ENCODE measurements at places on chromosomes 5 and 9. TPM values are rescaled to one million over a fixed set of nuclear protein-coding genes. Genes with fewer than 3 reads are reported as not detected.

Gene DDX4
- polyA plus RNA-seq, result not detected

Gene GGTA1
- 9.5 TPM for polyA plus RNA-seq

Gene ZFP37
- polyA plus RNA-seq, result 14.1 TPM

Gene GNA14
- polyA plus RNA-seq, result 10.8 TPM

Gene CSF1R
- 23.5 TPM for polyA plus RNA-seq

Gene BAAT
- polyA plus RNA-seq, result 0.99 TPM

Gene SLC46A2
- polyA plus RNA-seq, result 0.33 TPM

DNA sequence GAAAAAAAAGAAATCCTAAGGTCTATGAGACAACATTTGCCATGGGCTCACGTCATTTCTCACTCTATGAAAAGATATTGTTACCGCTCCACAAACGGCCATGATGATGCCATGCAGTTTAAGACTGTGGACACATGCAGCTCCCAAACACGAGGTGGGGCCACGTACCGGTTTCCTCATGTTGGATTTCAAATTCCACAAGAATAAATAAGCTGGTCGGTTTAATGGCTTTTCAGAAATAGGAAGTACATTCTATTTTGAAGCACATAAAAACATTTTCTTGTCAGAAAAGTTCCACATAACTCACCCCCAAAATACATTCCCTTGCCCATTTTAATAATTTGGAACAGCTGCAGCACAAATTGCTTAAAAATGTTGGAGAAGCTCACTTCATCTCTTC is 130.6 kb downstream of the MYO10 start:
- no peak for DNase-seq

- no peak for DNase-seq
Measured at GRCh38 chr5:92567831-92568450, 1013.1 kb downstream of the NR2F1-AS1 start.

GRCh38 chr5:57824047-57824446 is 341.4 kb upstream of the ACTBL2 start:
- DNase-seq, result no peak

GRCh38 chr5:473551-474192 is 30.7 kb downstream of the EXOC3 start:
- no peak for DNase-seq

- DNase-seq, result no peak
Measured at GRCh38 chr5:127206320-127207113, 84.1 kb upstream of the MEGF10 start.

DNA sequence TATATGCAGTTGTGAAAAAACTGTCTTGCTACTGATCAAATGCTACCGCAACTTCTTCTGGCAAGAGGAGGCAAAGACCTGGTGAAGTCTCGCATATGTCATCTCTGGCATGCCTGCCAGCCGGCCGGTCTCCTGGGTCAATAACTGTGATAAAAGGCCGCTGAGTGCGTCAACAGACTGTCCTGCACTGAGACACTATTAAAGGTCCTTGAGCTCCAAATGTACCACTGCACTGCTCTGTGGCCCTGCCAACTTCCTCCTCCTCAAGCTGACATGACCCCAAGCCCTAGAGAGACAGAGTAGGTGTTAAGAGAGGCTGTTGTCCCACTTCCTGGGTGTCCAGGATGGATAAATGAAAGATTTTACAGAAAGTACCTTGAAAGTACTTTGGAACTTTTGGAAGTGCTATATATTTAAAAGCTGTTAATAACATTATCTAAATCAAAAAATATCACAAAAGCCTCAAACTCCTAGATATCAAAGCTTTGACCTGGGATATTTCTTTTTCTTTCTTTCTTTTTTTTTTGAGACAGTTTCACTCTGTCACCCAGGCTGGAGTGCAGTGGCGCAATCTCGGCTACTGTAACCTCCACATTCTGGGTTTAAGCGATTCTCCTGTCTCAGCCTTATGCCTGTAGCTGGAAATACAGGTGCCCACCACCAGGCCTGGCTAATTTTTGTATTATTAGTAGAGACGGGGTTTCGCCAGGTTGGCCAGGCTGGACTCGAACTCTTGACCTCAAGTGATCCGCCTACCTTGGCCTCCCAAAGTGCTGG is 31.5 kb downstream of the RAPGEF1 start:
- DNase-seq, result no peak

GRCh38 chr9:134296301-134297082 is 29.8 kb upstream of the RXRA start:
- no peak for DNase-seq

GRCh38 chr5:77981820-77982219 is 205.7 kb upstream of the TBCA start:
- DNase-seq, result no peak

DNA sequence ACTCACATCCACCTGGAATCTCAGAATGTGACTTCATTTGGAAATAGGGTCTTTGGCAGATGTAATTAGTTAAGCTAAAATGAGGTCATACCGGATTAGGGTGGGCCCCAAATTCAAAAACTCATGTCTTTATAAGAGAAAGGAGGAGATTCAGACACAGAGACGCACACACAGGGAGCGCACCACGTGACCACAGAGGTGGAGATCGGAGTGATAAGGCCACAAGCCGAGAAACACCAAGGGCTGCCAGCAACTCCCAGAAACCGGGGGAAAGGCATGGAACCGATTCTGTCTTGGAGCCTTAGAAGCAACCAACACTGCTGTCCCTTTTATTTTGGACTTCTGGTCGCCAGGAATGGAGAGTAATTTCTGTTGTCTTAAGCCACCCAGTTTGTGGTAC is 31.8 kb upstream of the LMX1B start:
- no peak for DNase-seq

- DNase-seq, result no peak
Measured at GRCh38 chr9:120696551-120697230, 17.6 kb downstream of the MEGF9 start.

GRCh38 chr9:120403543-120403856 is 176.5 kb downstream of the CDK5RAP2 start:
- DNase-seq, result no peak

GRCh38 chr9:130608554-130609134 is 29.3 kb downstream of the FUBP3 start:
- no peak for DNase-seq

DNA sequence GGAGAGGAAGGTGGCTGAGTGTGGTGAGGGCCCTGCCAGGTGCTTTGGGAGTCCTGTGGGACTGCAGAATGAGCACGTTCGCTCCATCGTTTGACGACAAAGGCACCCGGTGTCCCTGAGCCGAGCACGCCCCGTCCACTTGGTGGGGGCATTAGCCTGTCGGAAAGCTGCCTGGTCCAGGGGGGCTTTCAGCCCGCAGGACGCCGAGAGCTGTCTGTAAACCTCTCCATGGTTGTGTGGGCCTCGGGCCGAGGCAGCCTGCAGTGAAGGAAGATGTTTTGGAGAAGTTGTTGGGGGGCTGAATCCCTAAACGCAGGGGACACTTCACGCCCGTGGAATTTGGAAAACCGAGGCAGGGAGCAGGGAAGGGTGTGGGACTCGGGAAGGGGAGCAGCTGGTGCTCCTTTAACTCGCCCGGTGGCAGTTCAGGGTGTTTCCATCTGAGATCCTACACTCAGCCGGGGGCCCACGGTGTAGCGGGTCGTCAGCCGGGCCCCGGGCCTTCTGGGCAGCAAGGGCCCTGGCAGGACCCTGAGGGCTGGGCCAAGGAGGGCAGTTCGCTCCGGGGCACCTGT is 53.8 kb downstream of the MRPL36 start:
- DNase-seq, result no peak

DNA sequence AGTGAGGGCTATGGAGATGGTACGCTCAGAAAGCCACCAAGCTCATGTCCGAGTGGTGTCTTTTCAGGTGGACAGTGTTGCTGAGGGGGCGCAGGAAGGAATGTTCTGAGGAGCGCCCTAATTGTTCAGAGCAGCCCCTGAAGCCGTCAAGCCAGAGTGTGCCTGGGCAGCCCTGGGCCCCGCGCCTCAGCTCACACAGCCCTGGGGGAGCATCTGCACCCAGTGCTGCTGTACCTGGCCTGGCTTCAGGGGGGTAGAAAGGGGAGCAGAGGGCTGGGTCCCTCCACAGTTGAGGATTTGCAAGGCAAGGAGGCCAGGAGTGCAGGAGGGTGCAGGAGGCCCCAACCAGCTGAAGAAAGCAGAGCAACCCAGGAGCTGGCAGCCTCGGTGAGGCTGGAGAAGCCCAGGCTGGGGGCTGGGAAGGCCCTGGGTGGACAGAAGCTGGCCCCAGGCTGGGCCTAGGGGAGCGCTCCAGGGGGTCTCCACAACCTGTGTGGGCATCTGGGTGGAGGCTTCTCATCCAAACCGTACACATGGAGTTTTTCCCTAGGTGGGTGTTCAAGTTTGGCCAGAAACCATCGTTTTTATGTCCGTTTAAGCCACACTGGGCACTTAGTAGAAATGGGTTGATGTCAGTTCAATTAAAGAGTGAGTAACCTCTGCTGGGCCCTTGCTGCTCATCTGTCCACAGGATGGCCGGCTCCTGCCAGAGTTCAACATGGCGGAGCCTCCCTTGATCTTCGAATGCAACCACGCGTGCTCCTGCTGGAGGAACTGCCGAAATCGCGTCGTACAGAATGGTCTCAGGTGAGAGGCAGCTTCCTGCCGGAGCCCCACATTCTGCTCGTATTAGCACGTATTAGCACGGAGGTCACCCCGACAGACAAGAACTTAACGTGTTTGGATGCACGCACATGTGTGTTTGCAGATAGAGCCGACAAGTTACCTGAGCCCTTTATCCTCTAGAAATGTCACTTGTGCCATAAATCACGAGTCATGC is 62.0 kb upstream of the CACNA1B start:
- no peak for DNase-seq

DNA sequence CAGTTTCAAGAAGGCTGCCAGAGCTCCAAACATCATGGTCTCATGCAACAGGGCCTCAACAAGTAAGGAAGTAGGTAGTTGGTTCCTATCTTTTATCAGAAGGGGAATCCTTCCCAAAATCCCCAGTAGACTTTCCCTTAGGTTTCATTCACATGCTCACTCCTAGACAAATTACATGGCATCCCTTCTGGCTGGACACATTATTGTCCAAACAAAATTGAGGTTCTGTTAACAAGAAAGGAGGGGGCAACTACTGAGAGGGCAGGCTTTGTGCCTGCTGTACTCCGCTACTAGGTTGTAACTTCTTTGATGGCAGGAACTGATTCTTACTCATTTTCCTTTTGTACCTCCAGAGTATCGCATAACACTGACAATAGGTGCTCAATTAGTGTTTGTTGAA is 56.0 kb upstream of the OSMR start:
- DNase-seq, result no peak

DNA sequence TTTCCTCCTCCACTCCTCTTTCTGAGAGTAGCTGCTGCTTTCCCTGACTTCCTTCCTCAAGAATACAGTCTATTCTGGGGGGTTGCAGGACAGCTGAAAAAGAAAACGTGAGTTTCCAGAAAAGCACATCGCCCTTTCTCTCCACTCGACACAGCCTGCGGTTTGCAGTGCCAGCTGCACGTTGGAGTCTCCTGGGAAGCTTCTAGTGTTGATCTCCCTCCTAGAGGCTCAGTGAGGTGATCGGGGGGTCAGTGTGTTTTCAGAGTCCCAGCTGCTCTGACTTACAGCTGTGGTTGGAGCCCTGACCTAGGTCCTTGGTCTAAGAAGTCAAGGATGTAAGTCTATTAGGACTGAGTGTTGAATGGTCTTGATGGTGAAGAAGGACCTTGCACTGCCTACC is 25.0 kb upstream of the SUSD3 start:
- no peak for DNase-seq

DNA sequence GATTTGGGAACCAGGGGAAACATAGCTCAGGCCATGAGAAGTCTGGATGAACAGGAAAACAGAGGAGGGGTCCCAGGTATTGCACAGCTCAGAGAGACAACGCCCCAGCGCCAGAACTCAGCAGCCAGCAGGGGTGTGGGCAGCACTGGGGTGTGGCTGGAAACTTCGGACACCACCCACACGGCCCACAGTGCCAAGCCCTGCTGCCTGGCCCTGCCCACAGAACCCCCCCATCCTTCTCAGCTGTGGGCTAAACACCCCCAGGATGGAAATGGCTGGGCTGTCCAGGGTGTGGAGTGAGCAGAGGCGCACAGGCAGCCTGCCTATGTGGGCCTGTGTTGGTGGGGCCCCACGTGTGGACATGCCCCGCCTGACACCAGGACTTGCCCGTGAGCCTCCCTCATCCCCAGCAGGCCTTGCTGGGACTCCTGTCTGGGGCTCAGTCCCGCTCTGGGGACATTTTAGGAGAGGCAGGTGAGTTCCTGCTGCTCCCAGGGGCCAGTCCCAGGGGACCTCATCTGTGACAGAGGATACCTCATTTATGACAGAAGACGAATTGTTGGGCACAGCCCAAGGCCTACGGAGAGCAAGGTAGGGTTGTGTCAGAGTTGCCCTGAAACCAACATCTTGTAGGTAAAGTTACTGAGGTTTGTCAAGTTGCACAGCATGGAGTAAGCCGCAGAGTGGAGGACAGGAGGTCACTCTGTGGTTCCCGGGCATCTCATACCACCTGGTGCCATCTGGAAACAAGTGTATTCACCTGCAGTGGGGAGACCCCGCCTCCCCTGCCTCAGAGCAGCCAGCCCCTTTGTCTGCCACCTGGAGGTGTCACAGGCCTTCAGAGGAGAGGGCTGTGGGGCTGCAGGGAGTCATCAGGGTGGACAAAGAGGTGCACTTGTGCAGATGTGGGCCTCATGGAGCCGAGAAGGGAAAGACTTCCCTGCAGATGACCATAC is 183.2 kb downstream of the AUH start:
- DNase-seq, result no peak

GRCh38 chr5:179188636-179189035 is 128.5 kb downstream of the ZNF354C start:
- DNase-seq, result no peak

GRCh38 chr9:1939926-1940368 is 75.2 kb upstream of the SMARCA2 start:
- no peak for DNase-seq

DNA sequence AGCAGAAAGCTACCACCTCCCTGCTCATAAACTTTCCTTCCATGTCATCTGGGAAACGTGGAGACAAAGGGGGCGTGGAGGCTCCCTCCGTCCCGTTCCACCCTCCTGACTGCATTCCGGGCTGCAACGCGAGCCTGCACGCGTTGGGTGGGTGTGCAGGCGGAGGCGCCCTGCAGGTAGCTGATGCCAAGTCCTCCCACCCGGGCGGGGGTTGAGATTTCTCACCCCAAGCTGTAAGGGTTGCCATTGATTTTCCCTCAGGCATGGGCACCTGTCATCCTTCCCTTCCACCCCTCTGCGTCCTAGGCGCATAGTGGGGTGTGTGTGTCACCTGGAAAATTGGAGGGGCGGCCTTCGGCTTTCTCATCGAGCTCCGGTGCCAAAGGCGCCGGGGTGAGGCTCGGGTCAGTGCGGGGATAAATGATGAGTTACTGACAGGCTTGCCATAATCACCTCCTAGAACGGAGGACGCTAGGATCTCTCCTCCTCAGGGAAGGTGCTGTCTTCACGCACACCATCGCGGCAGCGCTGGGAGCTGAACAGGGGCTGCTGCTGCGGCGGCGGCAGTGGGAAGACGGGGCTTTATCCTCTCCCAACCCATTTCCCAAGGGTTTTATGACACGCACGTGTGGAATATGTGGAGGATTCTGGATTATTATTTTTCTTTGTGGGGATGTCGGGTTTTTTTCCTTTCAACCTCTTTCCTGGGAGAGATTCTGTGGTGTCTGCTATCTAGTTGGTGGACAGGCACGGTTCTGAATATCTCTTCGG is 973 bp downstream of the PLPPR1 start:
- DNase-seq, result no peak

GRCh38 chr5:75681125-75681830 is 36.0 kb downstream of the POC5 start:
- DNase-seq, result peak; percentile 42

- DNase-seq, result no peak
Measured at GRCh38 chr5:140934964-140935606, 9.0 kb downstream of the PCDHAC1 start.

GRCh38 chr5:103918668-103919367 is 356.2 kb upstream of the NUDT12 start:
- no peak for DNase-seq

GRCh38 chr9:72615931-72616330 is 94.5 kb downstream of the TMC1 start:
- DNase-seq, result no peak
